ENCODE measurements at places on chromosomes 3 and 15. TPM values are rescaled to one million over a fixed set of nuclear protein-coding genes. Genes with fewer than 3 reads are reported as not detected.

DNA sequence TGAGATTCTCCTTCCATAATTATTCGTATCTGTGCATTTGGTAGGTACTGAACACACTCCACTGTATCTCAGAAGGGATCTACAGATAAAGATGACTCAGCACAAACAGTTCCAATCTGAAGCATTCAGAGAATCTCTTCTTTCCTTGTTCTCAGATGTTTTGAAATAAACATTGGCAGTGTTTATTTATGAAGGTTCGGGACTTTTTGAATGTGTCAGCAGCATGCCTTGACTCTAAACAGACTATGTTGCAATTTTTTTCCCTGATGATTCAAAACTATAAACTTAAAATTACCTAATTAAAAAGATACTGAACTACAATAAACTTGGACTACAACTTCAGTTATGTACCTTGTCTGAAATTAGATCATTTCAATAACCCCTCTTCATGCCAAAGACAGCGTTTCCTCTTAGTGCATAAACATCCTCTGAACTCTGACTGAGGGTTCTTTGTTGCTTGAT, 612.9 kb upstream of the TBL1XR1 start:
- no peak for DNase-seq
- H3K27me3 ChIP-seq, result no peaks in the 10 kb centered on the region
- no peaks in the 10 kb centered on the region for H3K4me1 ChIP-seq
- H3K27ac ChIP-seq, result no peak overlapping the region
- no peaks in the 10 kb centered on the region for H3K36me3 ChIP-seq
- H3K4me3 ChIP-seq, result no peak overlapping the region

GRCh38 chr3:174618368-174619080, 240.6 kb upstream of the NAALADL2 start:
- H3K4me1 ChIP-seq, result no peaks in the 10 kb centered on the region
- H3K27ac ChIP-seq, result no peak overlapping the region
- DNase-seq, result no peak
- no peaks in the 10 kb centered on the region for H3K36me3 ChIP-seq

DNA sequence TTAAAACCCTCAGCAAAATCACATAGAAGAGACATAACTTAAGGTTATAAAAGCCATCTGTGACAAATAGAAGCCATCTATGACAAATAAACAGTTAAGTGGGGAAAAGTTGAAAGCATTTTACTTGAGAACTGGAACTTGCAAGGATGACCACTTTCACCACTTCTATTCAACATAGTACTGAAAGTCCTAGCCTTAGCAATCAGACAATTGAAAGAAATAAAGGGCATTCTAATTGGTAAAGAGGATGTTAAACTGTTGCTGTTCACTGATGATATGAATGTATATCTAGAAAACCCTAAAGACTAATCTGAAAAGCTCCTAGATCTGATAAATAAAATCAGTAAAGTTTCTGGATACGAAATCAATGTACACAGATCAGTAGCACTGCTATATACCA, 186.9 kb upstream of the SATB1 start:
- no peaks in the 10 kb centered on the region for H3K4me1 ChIP-seq
- DNase-seq, result no peak
- no peaks in the 10 kb centered on the region for H3K36me3 ChIP-seq
- no peaks in the 10 kb centered on the region for H3K27me3 ChIP-seq
- no peak overlapping the region for H3K4me3 ChIP-seq
- no peak overlapping the region for H3K27ac ChIP-seq

GRCh38 chr15:81336568-81336967, 12.6 kb upstream of the STARD5 start:
- H3K4me1 ChIP-seq, result peaks cover 4% of the 10 kb centered on the region
- no peak for DNase-seq
- H3K27me3 ChIP-seq, result no peaks in the 10 kb centered on the region
- no peak overlapping the region for H3K27ac ChIP-seq
- H3K36me3 ChIP-seq, result no peaks in the 10 kb centered on the region
- no peak overlapping the region for H3K4me3 ChIP-seq

GRCh38 chr3:58157700-58158099, 53.1 kb downstream of the DNASE1L3 start:
- H3K4me1 ChIP-seq, result no peaks in the 10 kb centered on the region
- no peaks in the 10 kb centered on the region for H3K36me3 ChIP-seq
- H3K27me3 ChIP-seq, result no peaks in the 10 kb centered on the region

- H3K36me3 ChIP-seq, result peaks cover 6% of the 10 kb centered on the region
- H3K27me3 ChIP-seq, result no peaks in the 10 kb centered on the region
- no peak for DNase-seq
- no peak overlapping the region for H3K27ac ChIP-seq
- no peaks in the 10 kb centered on the region for H3K4me1 ChIP-seq
Observed at GRCh38 chr3:120324190-120324589, 25.0 kb downstream of the LRRC58 start.

DNA sequence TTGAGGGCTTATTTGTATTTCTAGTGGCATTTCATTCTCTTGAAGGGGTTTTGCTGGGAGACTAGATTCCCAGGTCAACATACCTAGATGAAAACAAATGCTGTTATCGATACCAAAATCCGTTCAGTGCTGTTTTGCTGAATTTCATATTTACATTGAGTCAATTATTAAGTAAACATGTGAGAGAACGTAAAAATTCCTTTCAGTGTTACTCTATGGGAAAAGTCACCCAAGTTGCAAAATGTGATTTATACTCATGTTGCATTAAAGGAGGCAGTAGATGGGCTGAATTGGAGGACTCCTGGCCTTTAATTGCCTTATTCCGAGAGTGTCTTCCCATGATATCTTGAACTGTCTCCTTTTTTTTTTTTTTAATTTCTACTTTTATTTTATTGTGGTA, 1011.3 kb upstream of the NR2F2 start:
- H3K4me3 ChIP-seq, result no peak overlapping the region
- H3K4me1 ChIP-seq, result no peaks in the 10 kb centered on the region
- H3K36me3 ChIP-seq, result no peaks in the 10 kb centered on the region
- DNase-seq, result no peak
- no peaks in the 10 kb centered on the region for H3K27me3 ChIP-seq

DNA sequence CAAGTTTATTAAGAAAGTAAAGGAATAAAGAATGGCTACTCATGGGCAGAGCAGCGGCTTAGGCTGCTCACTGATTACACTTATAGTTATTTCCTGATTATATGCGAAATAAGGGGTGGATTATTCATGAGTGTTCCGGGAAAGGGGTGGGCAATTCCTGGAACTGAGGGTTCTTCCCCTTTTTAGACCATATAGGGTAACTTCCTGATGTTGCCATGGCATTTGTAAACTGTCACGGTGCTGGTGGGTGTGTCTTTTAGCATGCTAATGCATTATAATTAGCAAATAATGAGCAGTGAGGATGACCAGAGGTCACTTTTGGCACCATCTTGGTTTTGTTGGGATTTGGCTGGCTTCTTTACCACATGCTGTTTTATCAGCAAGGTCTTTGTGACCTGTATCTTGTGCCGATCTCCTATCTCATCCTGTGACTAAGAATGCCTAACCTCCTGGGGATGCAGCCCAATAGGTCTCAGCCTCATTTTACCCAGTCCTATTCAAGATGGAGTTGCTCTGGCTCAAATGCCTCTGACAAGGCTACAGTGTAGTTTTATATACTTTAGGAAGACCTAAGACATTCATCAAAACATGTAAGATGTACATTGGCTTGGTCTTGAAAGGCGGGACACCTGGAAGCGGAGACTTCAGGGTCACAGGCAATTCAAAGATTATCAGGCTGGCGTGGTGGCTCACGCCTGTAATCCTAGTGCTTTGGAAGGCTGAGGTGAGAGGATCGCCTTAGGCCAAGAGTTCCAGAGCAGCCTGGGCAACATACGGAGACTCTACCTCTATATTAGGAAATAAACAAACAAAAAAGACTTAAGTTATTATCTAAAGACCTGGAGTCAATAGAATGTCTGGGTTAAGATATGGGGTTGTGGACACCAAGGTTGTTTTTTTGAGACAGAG, 3.2 kb upstream of the BLOC1S6 start:
- H3K36me3 ChIP-seq, result no peaks in the 10 kb centered on the region
- no peak overlapping the region for H3K4me3 ChIP-seq
- H3K27me3 ChIP-seq, result no peaks in the 10 kb centered on the region
- H3K27ac ChIP-seq, result no peak overlapping the region
- peak; percentile 59 for DNase-seq
- H3K4me1 ChIP-seq, result peaks cover 2% of the 10 kb centered on the region

DNA sequence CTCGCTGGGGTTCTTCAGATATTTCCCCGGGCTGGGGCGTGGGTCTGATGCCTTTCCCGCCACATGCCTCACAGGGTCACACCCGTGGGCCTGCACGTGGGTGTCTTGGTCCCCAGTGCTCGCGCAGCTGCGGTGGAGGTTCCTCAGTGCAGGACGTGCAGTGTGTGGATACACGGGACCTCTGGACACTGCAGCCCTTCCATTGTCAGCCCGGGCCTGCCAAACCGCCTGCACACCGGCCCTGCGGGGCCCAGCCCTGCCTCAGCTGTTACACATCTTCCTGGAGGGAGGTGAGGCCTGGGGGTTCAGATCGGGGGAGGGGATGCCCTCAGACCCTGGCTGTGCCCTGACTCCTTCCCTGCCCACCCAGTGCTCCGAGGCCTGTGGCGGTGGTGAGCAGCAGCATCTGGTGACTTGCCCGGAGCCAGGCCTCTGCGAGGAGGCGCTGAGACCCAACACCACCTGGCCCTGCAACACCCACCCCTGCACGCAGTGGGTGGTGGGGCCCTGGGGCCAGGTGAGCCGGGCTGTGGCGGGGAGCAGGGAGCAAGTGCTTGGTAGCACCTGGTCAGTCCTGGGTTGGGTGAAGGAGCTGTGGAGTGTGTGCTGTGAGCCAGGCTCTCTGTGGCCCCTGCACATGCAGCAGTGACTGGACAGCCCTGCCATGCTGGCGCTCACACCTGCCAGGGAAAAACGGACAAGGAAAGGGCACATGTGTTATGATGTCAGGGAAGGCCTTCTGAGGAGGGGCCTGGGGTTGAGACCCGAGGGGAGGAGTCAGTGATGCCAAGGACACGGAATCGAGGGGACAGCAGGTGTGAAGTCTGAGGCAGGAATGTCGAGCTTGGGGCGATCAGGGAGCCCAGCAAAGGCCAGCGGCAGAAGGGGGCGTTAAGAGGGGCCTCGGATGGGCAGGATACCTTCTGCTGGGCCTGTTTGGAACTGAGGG, 88.9 kb downstream of the TBC1D2B start:
- no peaks in the 10 kb centered on the region for H3K4me1 ChIP-seq
- DNase-seq, result no peak
- no peaks in the 10 kb centered on the region for H3K27me3 ChIP-seq
- no peak overlapping the region for H3K27ac ChIP-seq
- no peak overlapping the region for H3K4me3 ChIP-seq

- no peaks in the 10 kb centered on the region for H3K4me1 ChIP-seq
- no peak for DNase-seq
- no peaks in the 10 kb centered on the region for H3K36me3 ChIP-seq
- H3K4me3 ChIP-seq, result no peak overlapping the region
- no peak overlapping the region for H3K27ac ChIP-seq
- H3K27me3 ChIP-seq, result no peaks in the 10 kb centered on the region
Observed at GRCh38 chr3:78402720-78403119, 1362.8 kb downstream of the ROBO2 start.

- no peaks in the 10 kb centered on the region for H3K4me1 ChIP-seq
- H3K4me3 ChIP-seq, result no peak overlapping the region
- DNase-seq, result peak; percentile 93
- no peaks in the 10 kb centered on the region for H3K36me3 ChIP-seq
Observed at GRCh38 chr3:29065211-29065785, 215.6 kb upstream of the RBMS3 start.

- H3K27ac ChIP-seq, result no peak overlapping the region
- H3K36me3 ChIP-seq, result no peaks in the 10 kb centered on the region
- no peaks in the 10 kb centered on the region for H3K27me3 ChIP-seq
- H3K4me1 ChIP-seq, result no peaks in the 10 kb centered on the region
- no peak overlapping the region for H3K4me3 ChIP-seq
Observed at GRCh38 chr3:72137865-72138861, 353.2 kb upstream of the PROK2 start.

GRCh38 chr15:64324165-64324877, 31.7 kb downstream of the CSNK1G1 start:
- H3K27ac ChIP-seq, result no peak overlapping the region
- H3K4me1 ChIP-seq, result no peaks in the 10 kb centered on the region
- H3K27me3 ChIP-seq, result no peaks in the 10 kb centered on the region
- H3K4me3 ChIP-seq, result no peak overlapping the region
- H3K36me3 ChIP-seq, result no peaks in the 10 kb centered on the region
- DNase-seq, result no peak

GRCh38 chr15:97972366-97972765, 11.9 kb downstream of the ARRDC4 start:
- peaks cover 4% of the 10 kb centered on the region for H3K36me3 ChIP-seq

GRCh38 chr3:51967384-51968169, at the start of gene PCBP4:
Gene PCBP4 (minus strand): TSS chr3:51967454. CDS start chr3:51961240, 6,214 bp downstream.
- no peaks in the 10 kb centered on the region for H3K36me3 ChIP-seq
- peak; percentile 76 for DNase-seq
- H3K27me3 ChIP-seq, result no peaks in the 10 kb centered on the region
- H3K4me1 ChIP-seq, result no peaks in the 10 kb centered on the region
- peak within 1 kb of the TSS; percentile 83 for H3K27ac ChIP-seq
- H3K4me3 ChIP-seq, result peak within 1 kb of the TSS; percentile 88

- no peak overlapping the region for H3K4me3 ChIP-seq
- H3K4me1 ChIP-seq, result no peaks in the 10 kb centered on the region
- no peak overlapping the region for H3K27ac ChIP-seq
- H3K27me3 ChIP-seq, result no peaks in the 10 kb centered on the region
Observed at GRCh38 chr3:97479740-97480139, 284.8 kb upstream of the ARL6 start.

The LRRC3B gene
- 0.19 TPM for total RNA-seq

The HCN4 gene
- not detected for total RNA-seq

The GNAT1 gene
- total RNA-seq, result not detected

The BCL2A1 gene
- total RNA-seq, result 7.8 TPM

The SLC12A1 gene
- 0.81 TPM for total RNA-seq

The SAMMSON gene
- 25.6 TPM for total RNA-seq

The LMCD1 gene
- 1,289 TPM for total RNA-seq

Data from aorta (tissue), 5 donors.